ENCODE measurements at places on chromosomes 16 and 17.

- no peak for DNase-seq
These were observed 152.2 kb downstream of the NTN1 start for GRCh38 chr17:9173386-9173983.

DNA sequence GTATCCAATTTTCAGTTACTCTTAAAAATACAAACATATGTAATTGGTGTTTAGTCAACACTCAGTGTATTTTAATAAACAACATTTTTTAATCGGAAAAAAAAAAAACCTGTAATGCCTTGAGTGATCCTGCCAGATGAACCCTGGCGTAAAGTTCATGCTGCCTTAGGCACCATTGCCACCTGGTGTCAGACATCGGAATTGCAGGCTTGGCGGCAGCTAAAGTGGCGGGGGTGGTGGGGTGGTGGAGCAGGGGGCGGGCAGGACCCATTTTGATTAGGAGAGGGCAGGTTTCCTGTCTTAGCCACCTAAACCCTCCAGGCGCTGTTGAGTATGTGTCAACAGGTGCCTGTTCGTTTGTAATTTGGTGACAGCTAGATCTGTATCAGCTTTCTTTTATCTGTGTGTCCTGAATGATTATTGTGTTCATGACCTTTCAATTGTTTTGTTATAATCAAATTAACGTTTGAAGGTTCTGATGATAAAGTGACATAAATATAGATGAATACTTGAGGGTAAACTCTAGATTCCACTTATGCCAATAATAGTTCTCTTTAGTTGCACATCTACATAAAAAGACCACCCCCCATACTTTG, 588.7 kb downstream of the CDH13 start:
- peak; percentile 57 for DNase-seq

GRCh38 chr16:21263640-21264570, 14.2 kb downstream of the CRYM start:
- DNase-seq: no peak

GRCh38 chr17:27389542-27390140, 66.6 kb upstream of the KSR1 start:
- DNase-seq: no peak

Data from memory B cell (primary cell).